ENCODE measurements at places on chromosomes 2 and 18.

- no peak for DNase-seq
These were observed 90.6 kb upstream of the TAF1B start for GRCh38 chr2:9752441-9753275.

GRCh38 chr2:17911491-17912260 is 33.2 kb downstream of the KCNS3 start:
- no peak for DNase-seq

DNA sequence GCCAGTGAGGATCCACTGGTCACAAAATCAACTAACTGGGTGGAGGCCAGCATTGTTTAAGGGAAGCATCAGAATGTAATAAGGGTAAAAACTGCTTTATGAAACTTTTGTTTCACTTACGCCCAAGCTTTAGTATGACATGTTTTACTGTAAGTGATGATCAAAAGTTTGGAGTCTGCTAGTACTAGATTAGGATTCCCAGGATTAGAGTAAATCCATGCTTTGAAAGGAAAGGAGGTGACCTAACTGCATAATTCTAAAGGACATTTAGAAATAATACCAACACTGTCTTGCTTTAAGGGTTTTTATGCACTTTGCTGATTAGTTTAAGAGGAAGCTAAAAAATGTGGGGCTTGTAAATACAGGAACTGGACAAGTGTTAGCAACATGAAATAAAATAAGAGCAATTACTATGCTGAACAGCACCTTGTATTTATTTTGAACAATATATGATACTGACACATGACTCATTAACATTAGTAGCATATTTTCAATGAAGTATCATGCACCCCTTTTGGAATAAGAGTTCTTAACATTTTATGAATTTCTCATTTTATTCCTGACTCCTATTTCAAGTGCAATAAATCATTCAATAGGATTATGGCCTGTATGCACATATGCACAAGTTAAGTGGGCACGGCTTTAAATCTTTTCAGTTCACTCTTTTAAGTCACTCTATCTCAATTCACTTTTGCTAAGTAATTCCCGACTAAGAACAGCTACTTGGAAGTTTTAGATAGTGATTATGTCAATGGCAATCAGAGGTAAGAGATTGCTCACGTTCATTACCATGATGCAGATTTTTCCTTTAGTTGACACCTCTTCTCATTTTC is 62.5 kb downstream of the STK39 start:
- no peak for DNase-seq

GRCh38 chr2:85925216-85925671 is 36.5 kb upstream of the ST3GAL5 start:
- DNase-seq = no peak

All from NCI-H1105 (cell line).